ENCODE measurements at places on chromosomes 4 and X.

GRCh38 chr4:117987464-117987863, 46.8 kb upstream of the NDST3 start:
- no peak for DNase-seq

DNA sequence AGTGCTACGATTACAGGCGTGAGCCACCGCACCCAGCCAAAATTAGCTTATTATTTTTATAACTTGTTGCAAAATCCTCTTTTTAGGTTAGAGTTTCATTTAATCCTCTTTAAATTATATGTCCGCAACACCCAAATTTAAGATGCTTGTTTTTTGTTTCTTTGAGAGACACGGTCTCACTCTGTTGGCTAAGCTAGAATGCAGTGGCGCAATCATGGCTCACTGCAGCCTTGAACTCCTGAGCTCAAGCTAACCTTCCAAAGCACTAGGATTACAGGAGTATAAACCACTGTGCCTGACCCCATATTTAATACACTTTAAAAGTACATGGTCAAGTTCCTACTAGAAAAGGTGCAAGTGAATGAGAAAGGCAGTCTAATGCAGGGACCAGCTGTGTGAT, 2.2 kb downstream of the RBBP7 start:
- no peak for DNase-seq

GRCh38 chr4:180057891-180058671, 2185.1 kb upstream of the TENM3 start:
- DNase-seq, result no peak

DNA sequence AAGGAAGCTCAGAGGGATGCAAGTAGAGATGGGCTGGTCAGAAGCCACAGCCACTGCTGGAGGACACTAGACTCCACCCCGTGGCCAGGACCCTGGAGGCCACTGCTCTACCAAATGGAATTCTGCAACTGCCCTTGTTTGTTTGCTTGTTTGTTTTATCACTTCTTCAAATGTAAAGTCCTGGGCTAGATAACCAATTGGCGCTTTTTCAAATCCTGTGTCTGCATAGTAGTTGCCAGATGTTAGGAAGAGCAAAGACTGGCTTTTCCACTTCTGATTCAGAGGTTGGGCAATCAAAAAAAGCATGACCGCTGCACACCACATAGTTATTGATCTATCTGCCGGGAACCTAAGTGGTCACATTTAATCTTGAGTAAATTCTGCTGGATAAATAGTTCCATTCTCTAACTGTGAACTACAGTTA, 255.2 kb upstream of the SFRP2 start:
- no peak for DNase-seq

GRCh38 chr4:1686440-1687036, 2.4 kb upstream of the FAM53A start:
- no peak for DNase-seq

DNA sequence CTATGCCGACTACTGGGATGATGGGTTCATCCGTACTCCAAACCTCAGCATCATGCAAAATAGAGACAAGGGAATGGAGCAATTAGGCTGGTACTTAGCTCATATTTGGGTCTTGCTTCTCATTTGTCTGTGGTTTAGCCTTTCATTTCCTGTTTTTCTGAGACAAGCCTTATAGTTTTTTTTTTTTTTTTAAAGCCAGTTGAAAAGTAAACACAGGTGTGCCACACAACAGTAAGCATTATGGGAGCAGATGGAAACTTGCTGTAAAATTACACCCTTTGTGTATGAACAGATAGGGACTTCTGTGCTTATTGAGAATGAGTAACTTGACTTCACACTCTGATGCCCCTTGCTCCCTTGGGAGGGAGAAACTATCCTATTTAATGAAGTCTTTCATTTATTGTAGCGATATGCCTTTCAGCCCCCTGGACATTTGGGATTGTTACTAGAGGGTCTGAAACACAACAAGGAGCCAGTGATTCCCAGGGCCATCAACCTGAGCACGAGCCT, 13.7 kb downstream of the RASSF6 start:
- DNase-seq, result no peak

- no peak for DNase-seq
Measured at GRCh38 chrX:48665991-48666390, 17.6 kb upstream of the WAS start.

Measured in CD4-positive, alpha-beta T cell treated with Interleukin-6 for 4 hours (primary cell).